Body of pancreas (tissue), 4 donors: ENCODE measurements at places on chromosomes 12 and 14.

DNA sequence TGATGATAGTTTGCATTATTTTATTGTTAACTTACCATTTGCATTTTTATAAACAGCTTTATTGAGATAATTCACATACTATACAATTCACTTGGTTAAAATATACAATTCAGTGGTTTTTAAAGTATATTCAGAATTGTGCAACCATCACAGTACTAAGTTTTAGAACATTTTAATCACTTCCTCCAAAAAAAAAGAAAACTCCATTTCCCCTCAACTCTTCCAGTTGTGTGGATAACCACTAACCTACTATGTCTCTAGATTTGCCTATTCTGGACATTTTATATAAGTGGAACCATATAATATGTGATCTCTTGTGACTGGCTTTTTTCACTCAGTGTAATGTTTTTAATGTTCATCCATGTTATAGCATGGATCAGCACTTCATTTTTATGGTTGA is 41.3 kb downstream of the WNK1 start:
- H3K36me3 ChIP-seq = no peaks in the 10 kb centered on the region
- H3K4me3 ChIP-seq = no peak overlapping the region
- peaks cover 20% of the 10 kb centered on the region for H3K4me1 ChIP-seq
- no peak overlapping the region for H3K27ac ChIP-seq

DNA sequence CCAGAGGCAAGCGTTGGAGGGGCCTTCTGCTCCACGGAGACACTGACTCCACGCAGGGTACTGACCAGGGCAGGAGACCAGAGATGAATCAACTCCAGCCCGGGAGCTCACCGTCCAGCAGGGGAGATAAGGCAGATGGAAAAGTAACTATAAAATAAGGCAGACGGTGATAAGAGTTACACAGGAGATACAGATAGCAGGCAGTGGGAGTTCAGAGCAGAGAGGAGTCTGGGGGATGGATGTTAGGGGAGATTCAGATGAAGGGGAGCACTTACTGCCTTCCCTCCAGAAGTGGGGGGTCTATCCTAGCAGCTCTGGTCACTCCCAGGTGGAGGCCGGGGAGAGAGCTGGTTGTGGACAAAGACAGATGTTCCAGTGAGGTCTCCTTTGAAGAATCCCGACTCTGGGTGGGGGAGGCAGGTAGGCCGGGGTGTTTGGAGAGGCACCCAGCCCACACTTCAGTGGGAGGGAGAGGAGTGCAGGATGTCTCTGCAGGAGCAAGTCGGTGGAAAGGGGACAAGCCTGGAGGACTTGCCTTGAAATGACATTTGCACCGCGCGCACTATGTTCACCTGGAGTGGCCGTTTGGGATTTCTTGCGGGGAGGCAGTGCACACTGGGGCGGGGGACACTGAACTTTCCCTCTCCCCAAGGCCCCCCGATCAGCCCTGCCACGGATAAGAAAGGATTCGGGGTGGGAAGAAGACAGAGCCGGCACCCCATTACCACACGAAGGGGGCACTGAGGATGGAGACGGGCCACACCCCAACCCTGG is 1.2 kb downstream of the PITPNM2 start:
- H3K4me1 ChIP-seq = peaks cover 26% of the 10 kb centered on the region
- DNase-seq = no peak
- H3K27ac ChIP-seq = peak overlapping the region; percentile 65
- H3K36me3 ChIP-seq = no peaks in the 10 kb centered on the region
- H3K27me3 ChIP-seq = no peaks in the 10 kb centered on the region
- H3K4me3 ChIP-seq = peak overlapping the region; percentile 44

DNA sequence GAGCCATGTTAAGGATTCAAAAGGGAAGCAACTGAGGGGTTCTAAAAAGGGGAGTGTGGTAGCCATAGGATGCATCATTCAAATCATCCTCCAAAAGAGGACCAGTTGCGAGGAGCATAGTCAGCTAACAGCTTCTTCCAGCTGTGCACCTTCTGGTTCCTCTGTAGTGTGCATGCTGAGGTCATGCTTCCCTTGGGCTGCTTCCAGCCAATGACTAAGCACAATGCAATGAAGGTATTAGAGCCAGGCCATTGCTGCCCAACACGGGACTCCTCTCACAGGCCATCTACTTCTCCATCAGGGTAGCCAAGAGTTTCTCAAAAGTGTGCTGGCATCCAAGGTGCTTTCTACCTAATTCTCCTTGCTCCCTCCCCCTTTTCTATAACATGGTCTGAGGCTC is 69.2 kb upstream of the ARID2 start:
- no peaks in the 10 kb centered on the region for H3K36me3 ChIP-seq
- DNase-seq = peak; percentile 46
- no peak overlapping the region for H3K27ac ChIP-seq

DNA sequence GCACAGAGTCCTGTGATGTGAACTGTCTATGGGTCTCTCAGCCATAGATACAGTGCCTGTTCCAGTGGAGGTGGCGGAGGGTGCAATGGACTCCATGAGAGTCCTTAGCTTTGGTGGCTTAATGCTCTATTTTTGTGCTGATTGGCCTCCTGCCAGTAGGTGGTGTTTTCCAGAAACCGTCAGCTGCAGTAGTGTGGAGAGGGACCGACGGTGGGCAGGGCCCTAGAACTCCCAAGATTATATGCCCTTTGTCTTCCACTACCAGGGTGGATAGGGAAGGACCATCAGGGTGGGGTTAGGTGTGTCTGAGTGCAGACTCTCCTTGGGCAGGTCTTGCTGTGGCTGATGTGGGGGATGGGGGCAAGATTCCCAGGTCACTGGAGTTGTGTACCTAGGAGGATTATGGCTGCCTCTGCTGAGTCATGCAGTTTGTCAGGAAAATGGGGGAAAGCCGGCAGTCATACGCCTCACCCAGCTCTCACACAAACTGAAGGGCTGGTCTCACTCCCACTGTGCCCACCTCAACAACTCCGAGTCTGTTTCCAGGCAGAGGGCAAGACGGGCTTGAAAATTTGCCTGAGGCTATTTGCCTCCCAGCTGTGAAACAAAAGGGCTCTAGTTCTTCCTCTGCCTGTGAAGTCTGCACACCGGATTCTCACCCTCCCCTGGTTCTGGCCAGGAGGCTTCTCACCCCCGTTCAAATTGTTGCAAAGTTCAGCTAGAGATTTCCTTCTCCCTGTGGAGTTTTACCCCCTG is 24.9 kb upstream of the ZDHHC17 start:
- no peak for DNase-seq
- no peak overlapping the region for H3K27ac ChIP-seq
- H3K4me3 ChIP-seq = no peak overlapping the region
- no peaks in the 10 kb centered on the region for H3K27me3 ChIP-seq
- no peaks in the 10 kb centered on the region for H3K36me3 ChIP-seq

- no peak overlapping the region for H3K27ac ChIP-seq
- no peak overlapping the region for H3K4me3 ChIP-seq
- peak; percentile 13 for DNase-seq
- no peaks in the 10 kb centered on the region for H3K36me3 ChIP-seq
These were observed 22.2 kb upstream of the ABCD4 start for GRCh38 chr14:74324931-74325361.

DNA sequence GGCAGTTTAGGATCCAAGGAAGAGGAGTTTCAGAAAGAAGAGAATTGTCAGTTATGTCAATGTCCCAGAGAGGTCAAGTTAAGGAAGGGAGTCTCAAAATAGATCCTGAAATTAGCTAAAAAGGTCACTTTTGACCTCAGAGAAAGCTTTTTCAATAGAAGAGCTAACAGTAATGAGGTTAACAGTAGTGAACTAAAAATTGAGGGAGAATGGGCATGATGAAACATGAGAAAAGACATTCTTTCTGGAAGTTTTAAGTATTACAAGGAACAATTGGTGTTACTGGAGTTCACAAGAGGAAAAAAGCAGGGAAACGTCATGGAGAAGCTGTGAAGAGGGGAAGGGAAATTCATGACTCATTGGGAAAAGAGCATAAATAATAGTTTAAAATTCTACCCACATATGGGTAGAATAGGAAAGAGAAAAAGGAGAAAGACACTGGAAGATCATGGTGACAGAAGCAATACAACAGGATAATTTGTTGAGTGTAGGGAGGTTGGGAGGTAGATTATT is 381.2 kb upstream of the FAR2 start:
- no peaks in the 10 kb centered on the region for H3K36me3 ChIP-seq
- H3K4me1 ChIP-seq = no peaks in the 10 kb centered on the region
- no peak overlapping the region for H3K27ac ChIP-seq
- H3K27me3 ChIP-seq = no peaks in the 10 kb centered on the region
- H3K4me3 ChIP-seq = no peak overlapping the region

GRCh38 chr12:127785540-127785939 is 481.4 kb upstream of the TMEM132C start:
- H3K27me3 ChIP-seq = no peaks in the 10 kb centered on the region
- no peak for DNase-seq
- no peaks in the 10 kb centered on the region for H3K36me3 ChIP-seq

DNA sequence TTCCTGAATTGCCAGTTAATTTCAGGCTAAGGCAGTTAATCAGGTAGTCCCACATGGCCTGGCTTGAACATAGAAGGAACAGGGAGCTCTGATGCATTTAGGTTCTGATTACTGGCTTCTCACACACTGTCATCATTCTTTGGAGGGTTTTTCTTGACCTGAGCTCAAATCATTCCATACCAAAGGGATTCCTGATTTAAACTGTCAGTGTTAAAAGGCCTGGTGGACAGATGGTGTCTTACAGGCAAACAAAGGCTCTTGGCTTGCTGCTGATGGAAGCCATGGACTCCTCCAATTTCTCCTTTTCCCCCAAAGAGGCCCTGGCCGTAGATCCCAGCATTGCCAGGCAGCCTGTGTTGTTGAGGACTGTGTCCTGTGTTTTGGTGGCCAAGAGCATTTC is 30.2 kb downstream of the CACNA1C start:
- H3K36me3 ChIP-seq = no peaks in the 10 kb centered on the region
- no peak for DNase-seq
- H3K4me3 ChIP-seq = no peak overlapping the region
- H3K4me1 ChIP-seq = no peaks in the 10 kb centered on the region
- H3K27ac ChIP-seq = no peak overlapping the region

GRCh38 chr14:68657300-68658028 is 135.4 kb downstream of the ZFP36L1 start:
- DNase-seq = no peak
- H3K27me3 ChIP-seq = no peaks in the 10 kb centered on the region
- H3K4me1 ChIP-seq = peaks cover 26% of the 10 kb centered on the region
- no peaks in the 10 kb centered on the region for H3K36me3 ChIP-seq
- H3K4me3 ChIP-seq = no peak overlapping the region

GRCh38 chr14:99931308-99931707 is 133.9 kb upstream of the EVL start:
- no peaks in the 10 kb centered on the region for H3K4me1 ChIP-seq
- no peak overlapping the region for H3K4me3 ChIP-seq
- H3K27me3 ChIP-seq = no peaks in the 10 kb centered on the region
- DNase-seq = no peak
- H3K36me3 ChIP-seq = no peaks in the 10 kb centered on the region
- H3K27ac ChIP-seq = no peak overlapping the region

DNA sequence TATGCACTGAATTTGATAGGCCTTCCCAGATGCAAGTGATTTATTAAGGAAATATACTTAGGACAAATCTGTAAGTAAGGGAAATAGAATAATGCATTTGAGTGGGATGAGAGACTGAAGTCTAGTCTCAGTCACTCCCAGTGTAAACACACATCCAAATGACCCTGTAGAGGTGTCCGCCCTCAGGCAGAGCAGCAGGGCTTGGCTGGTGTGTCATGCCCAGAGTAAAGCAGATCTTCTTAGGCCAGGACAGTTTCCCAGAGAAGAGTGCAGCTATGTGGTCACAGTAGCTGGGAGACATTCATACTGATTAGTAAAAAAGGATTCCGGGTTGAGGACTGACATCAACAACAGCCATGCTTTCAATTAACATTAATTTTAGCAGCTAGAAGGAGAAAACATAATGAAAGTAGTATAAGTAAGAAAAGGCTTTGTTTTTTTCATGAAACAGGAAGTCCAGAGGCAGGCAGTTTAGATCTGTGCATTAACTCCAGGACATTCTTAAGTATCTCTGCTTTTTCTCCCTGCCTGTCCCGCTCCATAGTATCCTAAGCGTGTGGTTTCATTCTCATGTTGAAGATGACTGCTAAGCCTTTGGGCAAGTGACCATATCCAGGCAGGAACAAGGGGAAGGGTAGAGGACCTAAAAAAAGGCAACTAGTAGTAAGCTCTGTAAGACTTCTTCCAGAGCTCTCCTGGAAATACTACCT is 35.7 kb downstream of the CNTN1 start:
- H3K27me3 ChIP-seq = no peaks in the 10 kb centered on the region
- H3K36me3 ChIP-seq = no peaks in the 10 kb centered on the region
- H3K4me3 ChIP-seq = no peak overlapping the region
- DNase-seq = no peak

DNA sequence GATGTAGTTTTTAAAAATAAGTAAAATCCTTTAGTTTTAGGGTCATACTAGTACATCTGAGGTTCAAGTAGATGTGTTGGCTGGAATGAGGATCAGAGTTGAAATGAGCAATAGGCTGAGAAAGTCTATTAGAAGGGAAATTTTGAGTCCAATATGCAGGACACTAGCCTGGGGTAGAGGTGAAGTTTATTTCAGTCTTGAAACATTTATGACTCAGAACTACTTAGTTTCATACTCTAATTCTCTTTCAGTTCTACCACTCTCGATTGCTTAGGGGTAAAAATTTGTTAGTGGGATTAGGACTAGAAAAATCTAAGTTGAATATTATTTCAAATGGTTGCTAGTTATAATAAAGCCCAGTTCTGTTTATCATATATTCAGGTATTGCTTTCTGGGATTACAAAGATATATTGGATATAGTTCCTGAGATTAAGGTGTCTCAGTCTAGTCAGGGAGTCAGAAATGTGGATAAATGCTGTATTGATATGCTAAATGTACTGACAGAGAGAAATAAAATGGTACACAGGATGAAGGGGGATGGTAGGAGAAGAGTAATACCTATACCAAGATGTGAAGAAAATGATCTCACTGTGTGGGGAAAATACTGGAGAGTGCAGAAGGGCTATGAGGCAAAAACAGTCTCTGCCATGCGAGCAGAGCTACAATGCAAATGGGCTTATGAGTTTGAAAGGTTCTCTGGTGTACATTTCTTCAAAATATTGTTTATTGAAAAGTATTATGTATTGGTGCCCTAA is 395.8 kb upstream of the FBXO33 start:
- no peaks in the 10 kb centered on the region for H3K36me3 ChIP-seq
- H3K27me3 ChIP-seq = no peaks in the 10 kb centered on the region
- DNase-seq = no peak
- H3K4me3 ChIP-seq = no peak overlapping the region

GRCh38 chr14:63322472-63322871 is 3.7 kb upstream of the GPHB5 start:
- no peaks in the 10 kb centered on the region for H3K27me3 ChIP-seq
- no peak overlapping the region for H3K4me3 ChIP-seq
- no peaks in the 10 kb centered on the region for H3K36me3 ChIP-seq
- no peak for DNase-seq
